Activated CD4-positive, alpha-beta memory T cell treated with anti-CD3 and anti-CD28 coated beads for 36 hours (primary cell): ENCODE measurements at places on chromosomes 2 and 18.

GRCh38 chr18:3162181-3162580 is 57.6 kb downstream of the MYOM1 start:
- no peak for DNase-seq

DNA sequence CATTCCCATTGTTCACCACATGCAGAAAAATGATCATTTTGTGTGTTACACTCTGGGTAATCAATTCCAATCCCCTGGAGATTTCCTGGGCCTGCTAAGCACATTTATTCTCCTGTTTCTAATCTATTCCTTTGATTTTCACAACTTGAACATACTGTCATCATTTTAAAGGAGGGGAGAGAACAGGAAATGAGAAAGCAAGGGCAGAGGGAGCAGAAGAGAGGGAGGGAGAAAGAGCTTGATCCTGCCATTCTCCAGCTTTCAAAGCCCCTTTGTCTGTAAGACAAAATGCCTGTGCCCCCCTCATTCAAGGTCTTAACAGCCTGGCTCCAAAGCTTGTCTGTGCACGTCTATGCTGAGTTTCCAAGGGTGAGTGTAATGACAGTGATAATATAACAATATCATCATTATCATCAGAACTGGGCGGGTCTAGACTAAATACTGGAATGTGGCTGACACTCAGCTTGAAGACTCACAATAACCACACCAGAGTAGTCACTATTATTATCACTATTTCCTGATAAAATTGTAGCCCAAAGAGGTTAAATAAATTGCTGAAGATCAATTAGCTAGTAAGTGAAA is 164.4 kb upstream of the KLHL29 start:
- DNase-seq: no peak

GRCh38 chr2:195560209-195560895 is 96.7 kb upstream of the SLC39A10 start:
- DNase-seq: no peak

DNA sequence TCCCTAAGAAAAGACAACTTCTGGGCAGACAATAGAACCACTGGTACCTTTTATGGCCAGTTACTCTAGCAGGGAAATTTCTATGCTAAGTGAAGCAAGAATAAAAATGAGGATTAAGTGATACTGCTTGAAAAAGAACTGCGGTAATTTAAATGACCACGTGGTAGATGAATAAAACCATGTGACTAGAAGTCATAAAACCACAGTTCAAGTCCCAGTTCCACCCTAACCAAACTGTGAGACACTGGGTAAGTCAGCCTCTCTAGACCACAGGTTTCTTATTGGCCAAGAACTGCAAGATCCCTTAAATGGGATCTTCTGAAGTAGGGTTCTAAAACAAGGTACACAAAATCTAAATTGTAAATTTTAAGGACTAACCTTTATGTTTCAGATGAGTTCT is 12.7 kb downstream of the TMEM237 start:
- no peak for DNase-seq

DNA sequence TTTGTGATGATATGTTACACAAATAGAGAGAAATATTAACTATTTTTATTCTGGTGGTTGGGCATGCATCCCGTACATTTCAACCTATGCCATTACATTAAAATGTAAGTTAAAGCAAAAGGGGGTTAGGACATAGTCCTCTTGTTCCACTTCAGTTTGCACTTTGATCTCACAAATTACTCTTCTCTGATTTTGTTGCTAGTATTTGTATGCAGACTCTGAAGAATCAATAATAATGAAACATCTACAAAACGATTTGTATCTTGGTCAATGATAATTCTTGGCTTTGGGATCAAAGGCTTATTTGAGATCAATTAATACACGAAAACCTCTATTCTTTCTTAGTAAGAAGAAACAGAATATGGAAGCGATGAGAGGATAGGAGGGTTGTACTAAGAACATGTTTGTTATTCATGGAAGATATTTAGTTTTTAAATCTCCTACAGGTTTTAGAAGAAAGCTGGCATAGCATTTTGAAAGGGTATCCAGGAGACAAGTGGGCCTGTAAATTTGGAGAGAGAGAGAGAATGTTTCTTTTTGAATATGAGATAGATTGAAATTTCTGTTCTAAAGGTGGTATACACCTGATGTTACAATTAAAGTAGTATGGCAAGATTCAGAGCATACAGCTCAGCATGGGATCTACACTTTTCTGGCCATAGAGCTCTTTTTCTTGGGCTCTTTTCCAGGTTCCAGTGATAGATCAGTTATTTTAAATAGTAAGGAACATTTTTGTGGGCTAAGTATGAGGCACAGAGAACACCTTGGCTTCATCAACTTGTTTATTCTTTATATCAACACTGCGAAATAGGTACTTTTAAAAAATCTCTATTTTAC is 347.9 kb downstream of the PTPRM start:
- no peak for DNase-seq

- DNase-seq: no peak
These were observed 44.4 kb downstream of the EXOC6B start for GRCh38 chr2:72781480-72781879.

DNA sequence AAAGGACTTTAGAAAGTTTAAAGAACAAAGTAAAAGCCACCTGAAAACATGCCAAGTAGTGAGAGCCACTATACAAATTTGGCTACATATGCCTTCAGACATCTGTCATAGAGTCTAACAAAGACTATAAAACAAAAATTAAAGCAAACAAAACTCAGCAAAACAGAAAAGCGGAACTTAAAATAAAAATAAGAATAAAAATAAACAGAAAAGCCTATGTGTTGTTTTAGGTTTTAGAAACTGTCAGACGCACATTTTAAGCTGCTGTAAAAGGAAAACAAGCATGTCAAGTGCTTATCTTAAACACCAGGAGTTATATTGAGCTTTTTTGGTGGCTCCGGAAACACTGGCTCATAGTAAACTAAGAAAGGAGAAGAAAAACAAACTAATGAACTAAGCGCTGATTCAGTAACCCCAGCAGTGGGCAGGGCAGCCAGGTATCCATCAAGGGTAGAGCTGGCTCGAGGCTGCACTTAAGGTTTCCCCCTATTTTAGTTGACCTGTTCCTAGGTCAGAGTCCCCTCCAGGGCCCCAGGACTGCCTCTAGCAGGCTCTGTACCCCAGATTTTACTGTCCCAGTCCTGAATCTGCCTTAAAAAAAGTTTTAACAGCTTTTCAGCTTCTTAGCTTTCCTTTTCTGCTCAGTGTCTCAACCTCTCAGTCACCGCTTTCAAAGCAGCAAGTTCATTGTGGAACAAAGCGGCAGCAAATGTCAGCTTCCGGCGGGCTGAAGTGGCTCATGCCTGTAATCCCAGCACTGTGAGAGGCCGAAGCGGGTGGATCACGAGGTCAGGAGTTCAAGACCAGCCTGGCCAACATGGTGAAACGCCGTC is 15.4 kb upstream of the RMC1 start:
- peak; percentile 71 for DNase-seq
